ENCODE measurements at places on chromosomes 2 and 18.

GRCh38 chr2:21165350-21165749 is 41.6 kb downstream of the TDRD15 start:
- DNase-seq, result no peak

- DNase-seq, result no peak
These were observed 69.9 kb downstream of the ODC1 start for GRCh38 chr2:10378189-10378588.

GRCh38 chr2:150204451-150204850 is 283.0 kb downstream of the RND3 start:
- DNase-seq, result no peak

GRCh38 chr18:13447621-13448334 is 229.2 kb downstream of the LDLRAD4 start:
- peak; percentile 48 for DNase-seq

GRCh38 chr2:137287913-137288639 is 522.7 kb downstream of the THSD7B start:
- DNase-seq, result no peak

All from nephron progenitor cell (in vitro differentiated cells).